Renal cortical epithelial cell (primary cell): ENCODE measurements at places on chromosomes 3 and 15.

DNA sequence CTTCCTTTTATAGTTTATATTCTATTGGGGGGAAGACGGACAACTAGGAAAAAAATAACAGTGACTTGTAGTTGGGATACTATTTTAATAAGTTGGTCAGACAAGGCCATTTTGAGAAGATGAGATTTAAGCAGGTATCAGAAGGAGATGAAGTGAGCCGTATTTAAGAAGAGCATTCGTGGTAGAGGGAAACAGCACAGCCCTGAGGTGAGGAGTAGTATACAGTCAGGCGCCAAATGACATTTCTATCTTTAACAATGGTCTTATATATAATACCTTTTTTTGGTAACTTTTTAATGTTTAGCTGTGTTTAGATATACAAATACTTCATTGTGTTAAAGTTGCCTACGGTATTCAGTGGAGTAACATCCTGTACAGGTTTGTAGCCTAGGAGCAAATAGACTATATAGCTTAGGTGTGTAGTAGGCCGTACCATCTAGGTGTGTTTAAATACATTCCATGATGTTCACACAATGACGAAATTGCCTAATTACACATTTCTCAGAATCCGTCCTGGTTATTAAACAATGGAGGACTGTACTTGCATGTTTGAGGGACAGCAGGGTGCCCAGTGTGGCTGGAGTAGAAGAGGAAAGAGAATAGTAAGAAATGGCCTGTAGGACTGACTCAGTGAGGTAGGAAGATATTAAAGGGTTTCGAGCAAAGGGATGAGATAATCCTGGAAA is 1.6 kb downstream of the NKTR start:
- DNase-seq = no peak

GRCh38 chr15:31361764-31362515 is 35.3 kb downstream of the KLF13 start:
- DNase-seq = no peak

DNA sequence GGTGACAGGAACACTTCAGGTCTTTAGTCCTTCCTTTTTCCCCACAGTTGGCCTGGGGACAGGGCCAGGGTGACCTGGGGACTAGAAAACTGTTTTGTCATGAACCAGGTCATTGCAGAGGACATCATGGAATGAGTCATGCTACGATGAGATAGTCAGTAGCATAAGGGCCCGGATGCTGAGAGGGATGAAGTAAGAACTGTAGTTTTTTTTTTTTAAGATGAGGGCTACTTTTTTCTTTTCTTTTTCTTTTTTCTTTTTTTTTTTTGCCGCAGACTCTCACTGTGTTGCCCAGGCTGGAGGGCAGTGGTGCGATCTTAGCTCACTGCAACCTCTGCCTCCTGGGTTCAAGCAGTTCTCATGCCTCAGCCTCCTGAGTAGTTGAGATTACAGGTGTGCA is 8.0 kb downstream of the MAP2K5 start:
- DNase-seq = no peak

DNA sequence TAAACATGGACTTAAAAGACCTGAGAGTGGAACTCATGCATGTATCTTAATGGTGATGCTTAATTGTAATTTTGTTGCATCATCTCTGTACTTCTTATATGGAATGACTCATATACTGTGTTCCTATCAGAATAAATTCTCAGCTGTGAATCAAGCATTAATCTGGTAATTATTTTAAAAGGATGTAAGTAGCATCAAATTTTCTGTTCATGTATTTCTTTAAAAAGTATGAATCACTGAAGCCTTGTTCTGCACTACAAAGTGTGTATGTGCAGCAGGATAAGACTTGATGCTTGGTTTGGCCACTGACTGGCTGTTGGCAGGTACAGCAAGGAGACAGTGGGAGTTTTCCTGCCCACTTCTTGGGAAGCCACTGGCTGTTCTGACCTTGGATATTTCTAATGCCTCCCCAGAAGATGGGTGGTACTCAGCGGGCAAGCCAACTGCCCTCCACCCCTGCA is 123.9 kb downstream of the ANO10 start:
- DNase-seq = peak; percentile 70
